ENCODE measurements at places on chromosomes 13 and 19.
A peak's percentile ranks its signal among the peaks of the same experiment; 100 is the strongest.

DNA sequence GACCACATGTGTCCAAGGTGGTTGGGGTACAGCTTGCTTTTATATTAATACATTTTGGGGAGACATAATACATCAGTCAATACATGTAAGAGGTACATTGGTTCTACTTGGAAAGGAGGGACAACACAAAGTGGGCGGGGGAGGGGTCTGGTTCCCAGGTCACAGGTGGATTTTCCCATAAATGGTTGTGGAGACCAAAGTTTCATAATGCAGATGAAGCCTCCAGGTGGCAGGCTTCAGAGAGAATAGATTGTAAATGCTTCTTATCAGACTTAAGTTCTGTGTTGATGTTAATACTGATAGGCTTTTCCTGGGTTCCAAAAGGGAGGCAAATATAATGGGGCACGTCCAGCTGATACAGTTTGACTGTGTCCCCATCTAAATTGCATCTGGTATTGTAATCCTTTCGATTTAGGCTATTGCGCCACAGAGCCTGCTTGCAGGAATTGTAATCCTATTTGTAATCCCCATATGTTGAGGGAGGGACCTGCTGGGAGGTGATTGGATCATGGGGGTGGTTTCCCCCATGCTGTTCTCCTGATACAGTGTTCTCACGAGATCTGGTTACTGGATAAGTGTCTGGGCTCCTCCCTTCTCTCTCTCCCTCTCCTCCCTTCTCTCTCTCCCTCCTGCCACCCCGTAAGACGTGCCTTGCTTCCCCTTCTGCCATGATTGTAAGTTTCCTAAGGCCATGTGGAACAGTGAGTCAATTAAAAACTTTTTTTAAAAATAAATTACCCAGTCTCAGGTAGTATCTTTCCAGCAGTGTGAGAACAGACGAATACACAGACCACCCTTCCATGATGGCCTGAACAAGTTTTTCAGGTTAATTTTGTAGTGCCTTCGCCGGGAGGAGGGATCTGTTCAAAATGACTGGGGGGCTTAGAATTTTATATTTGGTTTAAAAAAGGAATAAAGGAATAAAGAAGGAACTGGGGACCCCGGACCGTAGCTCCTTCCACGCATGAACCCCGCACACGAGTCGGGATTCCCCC, 44.9 kb downstream of the ZNF823 start:
- DNase-seq, result no peak

- no peak for DNase-seq
Observed at GRCh38 chr19:2477732-2478191, 1.8 kb downstream of the GADD45B start.

DNA sequence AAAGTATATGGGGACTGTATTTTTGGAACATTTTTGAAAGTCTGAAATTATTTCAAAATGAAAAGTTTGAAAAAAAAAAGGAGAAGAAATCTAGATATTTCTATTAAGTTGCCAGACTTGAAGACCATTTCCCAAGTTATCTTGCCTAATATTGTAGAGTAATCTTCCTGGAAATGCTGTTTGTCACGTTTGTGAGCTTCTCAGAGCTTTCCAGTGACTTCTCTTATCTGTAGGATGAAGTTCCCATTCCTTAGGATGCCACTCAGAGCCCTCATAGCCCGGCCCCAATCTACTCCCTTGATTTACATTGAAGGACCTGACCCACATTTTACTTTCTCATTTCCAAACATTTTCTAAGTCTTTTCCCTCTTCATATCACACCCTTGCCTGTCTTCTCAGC, 23.6 kb downstream of the CEACAM8 start:
- no peak for DNase-seq

DNA sequence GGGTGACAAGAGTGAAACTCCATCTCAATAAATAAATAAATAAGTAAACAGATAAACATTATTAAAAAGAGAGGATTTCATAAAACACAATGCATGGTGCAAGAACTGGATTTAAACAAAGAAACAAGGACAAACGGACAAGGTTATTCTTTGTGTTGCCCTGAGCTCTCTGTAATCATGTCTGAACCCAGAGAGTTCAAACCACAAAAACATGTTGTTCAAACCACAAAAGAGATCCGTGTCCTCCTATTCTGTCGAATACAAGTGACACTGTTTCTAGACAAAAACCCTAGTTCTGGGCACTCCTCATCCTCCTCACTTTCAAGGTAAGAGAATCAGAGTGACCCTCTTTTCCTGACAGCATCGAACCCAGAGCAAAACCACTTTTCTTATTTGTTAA, 4.6 kb upstream of the TPRX2 start:
- no peak for DNase-seq

DNA sequence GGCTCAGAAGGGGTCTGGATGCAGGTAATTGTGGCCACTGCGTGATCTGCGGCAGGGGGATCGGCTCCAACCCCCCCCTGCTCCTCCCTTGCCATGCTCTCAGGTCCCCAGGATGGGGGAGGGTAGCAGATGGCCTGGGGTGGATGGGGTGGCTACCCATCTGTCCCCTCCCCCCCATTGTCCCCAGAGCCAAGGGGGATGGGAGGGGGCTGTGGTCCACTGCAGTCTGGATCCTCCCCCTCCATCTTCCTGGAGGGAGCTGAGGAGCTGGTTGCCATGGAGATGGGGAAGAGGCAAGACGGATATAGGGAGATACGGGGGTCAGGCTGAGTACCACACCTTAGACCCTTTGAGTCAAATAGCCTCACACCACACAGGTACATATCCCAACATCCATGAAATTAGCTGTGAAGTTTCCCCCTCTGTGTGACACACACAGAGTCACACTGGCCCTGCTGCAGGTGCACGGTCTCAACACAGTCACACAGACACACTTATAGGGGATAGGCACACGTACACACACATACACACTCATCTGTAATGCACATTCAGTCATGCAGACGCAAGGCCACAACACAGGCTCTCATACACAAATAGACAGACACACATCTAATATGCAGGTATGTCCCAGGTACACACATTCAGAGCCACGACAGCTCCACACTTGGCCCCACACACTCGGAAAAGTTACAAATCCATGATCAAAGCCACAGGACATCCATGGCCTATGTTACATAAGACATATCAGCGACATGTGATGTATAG, 1.8 kb upstream of the NOVA2 start:
- no peak for DNase-seq

DNA sequence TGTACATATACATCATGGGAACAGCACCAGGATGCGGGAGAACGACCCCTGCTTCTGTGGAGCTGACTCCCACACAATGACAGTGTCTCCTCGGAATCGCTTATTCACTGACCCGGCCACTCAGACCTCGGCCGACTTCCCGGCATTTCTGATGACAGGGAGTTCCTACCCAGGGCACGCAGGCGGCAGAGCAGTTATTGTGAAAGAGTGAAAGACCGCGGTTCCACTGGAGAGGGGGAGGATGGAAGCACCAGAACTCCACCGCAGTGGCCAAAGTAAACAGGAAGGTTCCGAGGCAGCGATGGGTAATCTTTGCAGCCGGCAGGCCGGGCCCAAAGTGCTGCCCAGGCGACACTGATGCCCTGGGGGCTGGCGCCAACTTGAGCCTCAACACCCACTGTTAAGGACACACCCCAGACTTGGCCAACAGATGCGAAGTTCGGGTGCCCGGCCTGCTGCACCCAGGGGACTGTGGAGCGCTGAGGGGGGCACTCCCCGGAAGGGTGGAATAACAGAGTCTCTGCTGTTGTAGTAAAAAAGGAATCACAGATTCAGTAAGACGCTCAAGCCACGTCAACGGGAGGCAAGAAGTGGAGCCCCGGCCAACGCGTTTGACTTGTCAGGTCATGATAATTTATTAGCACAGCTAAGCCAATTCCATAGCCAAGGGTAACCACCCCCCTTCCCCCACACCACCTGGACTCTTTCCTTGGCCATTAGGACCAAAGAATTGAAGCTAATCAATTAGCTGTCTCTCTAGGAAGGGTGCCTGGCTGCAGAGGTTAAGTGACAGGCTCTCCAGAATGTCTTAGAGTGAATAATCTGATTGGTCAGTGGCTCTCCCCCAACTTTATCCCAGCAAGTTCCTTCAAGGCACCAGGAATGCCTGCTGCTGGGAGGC, 5.8 kb downstream of the MLLT1 start:
- DNase-seq, result peak; percentile 30

- DNase-seq, result no peak
Observed at GRCh38 chr19:13902993-13903555, 2.8 kb downstream of the BRME1 start.

GRCh38 chr19:18709546-18709945, 26.1 kb downstream of the CRTC1 start:
- no peak for DNase-seq

DNA sequence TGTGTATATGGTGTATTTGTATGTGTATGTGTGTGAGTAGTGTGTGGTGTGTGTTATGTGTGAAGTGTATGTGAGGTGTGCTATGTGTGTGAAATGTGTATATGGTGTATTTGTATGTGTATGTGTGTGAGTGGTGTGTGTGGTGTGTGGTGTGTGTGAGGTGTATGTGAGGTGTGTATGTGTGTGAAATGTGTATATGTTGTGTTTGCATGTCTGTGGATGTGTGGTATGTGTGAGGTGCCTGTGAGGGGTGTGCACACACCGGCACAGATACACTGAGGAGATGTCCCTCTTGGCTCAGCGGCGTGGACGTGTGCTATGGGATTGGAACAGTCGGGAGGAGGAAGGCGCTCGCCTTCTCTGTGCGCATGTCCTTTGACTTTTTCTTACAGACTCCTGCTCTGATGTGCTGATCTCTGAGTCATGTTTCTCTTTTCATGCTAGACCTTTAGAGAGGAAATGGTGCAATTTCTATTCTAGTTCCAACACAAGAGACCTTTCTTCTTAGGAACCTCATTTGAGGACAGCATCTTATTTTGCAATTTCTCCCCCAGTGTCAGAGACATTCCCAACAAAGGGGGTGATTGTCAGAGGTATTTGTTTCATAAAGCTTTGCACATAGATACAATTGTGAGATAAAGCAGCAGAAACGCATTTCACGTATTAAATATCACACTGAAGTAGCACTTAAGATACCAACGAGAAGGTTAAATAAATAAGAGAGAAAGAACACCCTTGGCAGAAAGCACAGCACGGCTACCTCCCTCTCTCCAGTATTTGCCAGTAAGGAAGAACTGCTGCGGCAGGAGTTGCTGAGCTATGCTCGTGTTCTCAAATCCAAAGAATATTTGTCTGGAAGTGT, 11.3 kb upstream of the TNFRSF19 start:
- DNase-seq, result no peak

DNA sequence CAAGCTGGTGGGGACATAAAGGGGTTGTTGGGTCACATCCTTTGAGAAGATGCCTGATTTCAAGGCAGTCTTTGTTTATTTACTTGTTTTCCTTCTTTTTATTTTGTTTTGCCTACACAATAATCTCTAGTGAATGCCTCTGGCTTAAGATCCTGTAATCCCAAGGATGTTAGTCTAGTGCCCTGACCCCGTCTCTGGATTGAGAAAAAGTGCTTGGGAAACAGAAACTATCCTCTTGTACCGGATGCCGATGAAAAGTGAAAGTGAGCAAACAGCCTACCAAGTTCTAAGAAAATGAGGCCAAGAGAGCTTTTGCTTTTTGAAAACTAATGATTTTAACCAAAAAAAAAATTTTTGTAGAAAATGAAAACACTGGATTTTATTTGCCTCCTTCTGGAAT, 42.1 kb upstream of the C1QTNF9 start:
- DNase-seq, result no peak

GRCh38 chr13:65347420-65348030, 1882.6 kb downstream of the PCDH9 start:
- DNase-seq, result no peak

- no peak for DNase-seq
Observed at GRCh38 chr13:37144661-37145060, 39.2 kb upstream of the CSNK1A1L start.

All from occipital lobe (tissue), 3 donors.